ENCODE measurements at places on chromosomes 4 and X.

GRCh38 chr4:185502386-185502785 is 30.9 kb upstream of the CCDC110 start:
- no peak for DNase-seq

DNA sequence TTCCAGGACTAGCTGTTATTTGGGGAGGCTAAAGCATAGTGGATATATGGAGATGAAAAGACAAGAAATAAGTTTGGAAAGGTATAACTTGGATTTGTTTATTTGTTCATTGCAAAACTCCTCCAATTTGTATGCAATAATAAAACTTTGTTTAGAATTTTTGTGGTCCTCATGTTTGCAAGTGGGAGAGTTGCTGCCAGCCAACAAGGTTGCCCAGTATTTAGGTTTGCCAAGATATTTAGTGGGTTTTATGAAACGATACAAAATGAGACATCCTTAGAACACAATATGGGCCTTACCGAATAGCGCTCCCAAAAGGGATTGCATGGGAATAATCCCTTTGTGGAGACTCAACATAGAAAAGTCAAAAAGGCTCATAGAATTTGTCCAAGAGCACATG is 162.1 kb downstream of the INPP4B start:
- DNase-seq = no peak

GRCh38 chr4:3747581-3747904 is 18.6 kb upstream of the ADRA2C start:
- peak; percentile 32 for DNase-seq

DNA sequence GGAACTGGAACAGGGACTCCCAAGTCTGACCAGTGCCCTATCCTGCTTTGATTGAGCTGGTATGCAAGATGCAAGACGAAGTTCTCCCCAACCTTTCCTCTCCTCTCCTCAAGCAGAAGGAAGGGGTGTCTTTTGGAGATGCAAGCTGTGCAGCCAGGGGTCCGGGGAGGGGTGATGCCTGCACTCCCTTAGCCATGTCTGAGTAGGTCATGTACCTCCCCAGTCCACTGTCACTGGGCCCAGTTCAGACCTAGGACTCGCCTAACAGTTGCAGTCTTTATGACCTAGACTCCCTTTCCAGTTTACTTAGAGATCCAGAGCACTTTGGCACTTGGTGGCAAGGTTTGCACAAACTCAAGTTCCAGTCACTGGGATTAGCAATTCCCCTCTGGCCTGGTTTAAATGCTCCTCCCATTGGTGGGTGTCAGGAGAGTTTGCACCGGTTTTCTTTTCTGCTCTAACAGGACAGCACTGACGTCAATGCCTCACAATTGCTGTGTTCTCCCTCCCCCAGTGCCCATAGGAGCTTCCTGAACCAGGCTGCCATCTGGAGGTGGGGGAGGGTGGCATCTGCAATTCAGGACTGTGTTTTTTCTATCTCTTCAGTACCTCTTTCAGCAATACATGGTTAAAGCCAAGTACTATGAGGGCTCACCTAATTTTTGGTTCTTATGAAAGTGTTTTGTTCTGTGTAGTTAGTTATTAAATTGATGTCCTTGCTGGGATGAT is 782.2 kb downstream of the ARAP2 start:
- DNase-seq = no peak

DNA sequence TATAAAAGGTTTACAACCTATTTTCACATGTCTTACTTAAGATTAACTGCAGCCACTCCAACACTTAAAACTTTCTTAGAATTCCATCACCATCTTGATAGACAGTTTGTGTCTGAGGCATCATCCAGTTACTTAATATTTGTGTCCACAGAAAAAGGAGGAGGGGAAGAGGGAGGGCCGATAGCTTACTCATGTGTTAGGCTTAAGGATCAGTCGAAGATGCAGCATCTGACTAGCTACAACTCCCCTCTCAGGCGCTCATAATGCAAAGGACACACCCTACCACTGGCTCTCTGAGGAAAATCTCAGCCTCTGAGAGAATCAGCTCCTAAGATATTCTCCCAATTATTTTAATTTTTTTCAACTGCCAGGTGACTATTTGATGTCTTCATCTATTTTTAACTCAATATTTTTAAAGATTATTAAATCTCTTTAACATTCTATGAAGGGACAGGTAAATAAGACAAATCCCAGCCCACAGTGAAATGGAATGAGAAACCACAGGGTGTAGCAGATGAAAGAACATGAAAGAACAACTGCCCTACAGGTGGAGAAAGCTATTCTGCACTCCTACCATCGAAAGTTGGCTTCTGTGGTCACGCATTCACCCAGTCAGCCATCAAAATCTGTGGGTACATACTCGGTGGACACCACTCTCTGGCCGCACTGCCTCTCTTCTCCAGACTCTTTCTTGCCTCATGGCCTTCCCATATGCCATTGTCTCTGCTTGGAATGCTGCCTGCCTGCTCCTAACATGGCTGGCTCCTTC is 48.0 kb downstream of the ARAP2 start:
- no peak for DNase-seq

- peak; percentile 66 for DNase-seq
These were observed 167.5 kb downstream of the CDS1 start for GRCh38 chr4:84750260-84750959.

DNA sequence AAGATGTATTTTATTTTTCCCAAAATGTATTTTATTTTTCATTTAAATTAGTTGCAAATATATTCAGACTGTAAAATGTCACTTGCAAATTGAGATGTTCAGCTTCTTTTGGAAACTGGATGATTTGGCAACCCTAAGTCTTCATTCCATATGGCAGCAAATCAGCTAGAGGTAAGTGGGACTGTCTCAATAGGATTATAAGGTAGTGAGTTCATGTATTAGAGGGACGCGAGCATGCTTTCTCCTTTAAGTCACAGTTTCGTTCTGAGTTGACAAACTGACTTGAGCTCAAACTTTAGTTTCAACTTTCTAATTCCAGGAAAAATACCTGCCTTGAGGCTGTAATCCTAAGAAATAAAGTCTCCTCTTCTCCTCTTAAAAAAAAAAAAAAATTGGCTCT is 44.2 kb upstream of the TMEM131L start:
- no peak for DNase-seq

DNA sequence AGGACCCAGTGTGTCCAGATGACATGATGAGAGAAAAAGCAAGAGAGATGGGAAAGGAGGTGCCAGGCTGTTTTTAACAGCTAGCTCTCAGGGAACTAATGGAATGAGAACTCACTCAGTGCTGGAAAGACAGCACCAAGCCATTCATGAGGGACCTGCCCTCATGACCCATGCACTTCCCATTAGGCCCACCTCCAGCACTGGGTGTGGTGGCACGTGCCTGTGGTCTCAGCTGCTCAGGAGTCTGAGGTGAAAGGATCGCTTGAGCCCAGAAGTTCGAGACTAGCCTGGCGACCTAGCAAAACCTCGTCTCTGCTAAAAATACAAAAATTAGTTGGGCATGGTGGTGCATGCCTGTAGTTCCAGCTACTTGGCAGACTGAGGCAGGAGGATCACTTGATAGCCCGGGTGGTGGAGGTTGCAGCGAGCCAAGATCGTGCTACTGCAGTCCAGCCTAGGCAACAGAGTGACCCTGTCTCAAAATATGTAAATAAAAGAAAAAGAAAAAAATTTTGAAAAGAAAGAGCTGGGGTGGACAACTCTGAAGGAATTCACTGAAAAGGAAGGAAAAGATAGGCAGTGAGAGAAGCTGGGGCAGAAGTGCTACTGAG is 50.9 kb downstream of the FAM193A start:
- no peak for DNase-seq

- DNase-seq = no peak
These were observed 53.1 kb downstream of the NDST3 start for GRCh38 chr4:118087366-118087765.

DNA sequence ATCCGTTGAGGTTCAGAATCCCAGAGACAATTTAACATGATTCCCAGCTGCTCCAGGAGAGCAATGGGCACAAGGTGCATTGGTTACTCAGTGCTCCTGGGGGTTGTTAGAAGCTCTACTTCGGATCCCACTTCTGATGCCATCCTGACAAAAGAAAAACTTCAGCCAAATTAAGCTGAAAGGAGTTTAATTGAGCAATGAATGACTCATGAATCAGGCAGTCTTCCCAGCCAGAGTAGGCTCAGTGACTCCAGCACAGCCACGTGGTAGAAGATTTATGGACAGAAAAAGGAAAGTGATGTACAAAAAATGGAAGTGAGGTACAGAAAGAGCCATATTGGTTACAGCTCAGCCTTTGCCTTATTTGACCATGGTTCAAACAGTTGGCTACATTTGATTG is 95.7 kb downstream of the PWWP3B start:
- no peak for DNase-seq

- no peak for DNase-seq
These were observed 27.5 kb downstream of the NKX1-1 start for GRCh38 chr4:1378559-1379231.

GRCh38 chr4:141240671-141241070 is 20.0 kb downstream of the ZNF330 start:
- DNase-seq = no peak

DNA sequence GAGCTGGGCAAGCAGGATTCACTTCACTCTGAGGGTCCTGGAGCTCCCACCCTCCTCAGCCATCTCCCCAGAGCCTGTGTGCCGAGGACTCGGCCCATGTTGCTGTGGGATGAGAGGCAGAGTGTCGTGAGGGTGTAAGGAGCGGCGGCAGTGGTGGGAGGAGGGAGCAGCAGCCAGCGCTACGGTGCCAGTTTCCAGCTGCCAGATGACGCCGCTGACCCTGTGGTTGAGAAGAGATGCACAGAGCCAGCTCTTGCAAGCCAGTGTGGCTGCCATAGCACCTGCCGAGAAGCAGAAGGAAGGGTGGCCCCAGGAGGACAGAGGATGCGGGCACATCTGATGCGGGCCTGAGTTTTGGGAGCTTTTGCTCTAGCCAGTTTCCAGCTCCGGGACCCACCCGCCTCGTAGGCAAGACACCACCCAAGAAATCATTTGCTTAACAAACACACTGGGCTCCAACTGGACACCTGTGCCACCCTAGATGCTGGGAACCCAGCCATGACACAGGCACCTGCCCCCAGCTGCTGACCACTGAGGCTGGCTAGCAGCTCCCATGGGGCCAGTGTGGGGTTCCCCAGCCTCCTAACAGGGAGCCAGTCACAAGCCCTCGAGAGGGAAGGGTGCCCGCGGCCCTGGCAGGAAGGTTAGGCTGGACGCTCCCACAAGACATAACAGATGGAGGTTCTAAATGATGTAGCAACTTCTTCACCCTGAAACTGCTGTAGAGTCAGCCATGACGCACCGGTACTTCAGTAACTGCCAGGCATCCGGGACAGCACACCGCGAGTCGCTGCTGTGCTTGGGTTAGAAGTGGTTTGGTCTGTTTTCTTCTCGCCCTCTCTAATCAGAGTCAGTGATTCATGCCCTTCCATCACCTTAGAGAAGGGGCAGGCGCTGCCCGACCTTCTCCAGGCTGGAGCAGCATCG is 8.9 kb downstream of the MSANTD1 start:
- DNase-seq = peak; percentile 48

DNA sequence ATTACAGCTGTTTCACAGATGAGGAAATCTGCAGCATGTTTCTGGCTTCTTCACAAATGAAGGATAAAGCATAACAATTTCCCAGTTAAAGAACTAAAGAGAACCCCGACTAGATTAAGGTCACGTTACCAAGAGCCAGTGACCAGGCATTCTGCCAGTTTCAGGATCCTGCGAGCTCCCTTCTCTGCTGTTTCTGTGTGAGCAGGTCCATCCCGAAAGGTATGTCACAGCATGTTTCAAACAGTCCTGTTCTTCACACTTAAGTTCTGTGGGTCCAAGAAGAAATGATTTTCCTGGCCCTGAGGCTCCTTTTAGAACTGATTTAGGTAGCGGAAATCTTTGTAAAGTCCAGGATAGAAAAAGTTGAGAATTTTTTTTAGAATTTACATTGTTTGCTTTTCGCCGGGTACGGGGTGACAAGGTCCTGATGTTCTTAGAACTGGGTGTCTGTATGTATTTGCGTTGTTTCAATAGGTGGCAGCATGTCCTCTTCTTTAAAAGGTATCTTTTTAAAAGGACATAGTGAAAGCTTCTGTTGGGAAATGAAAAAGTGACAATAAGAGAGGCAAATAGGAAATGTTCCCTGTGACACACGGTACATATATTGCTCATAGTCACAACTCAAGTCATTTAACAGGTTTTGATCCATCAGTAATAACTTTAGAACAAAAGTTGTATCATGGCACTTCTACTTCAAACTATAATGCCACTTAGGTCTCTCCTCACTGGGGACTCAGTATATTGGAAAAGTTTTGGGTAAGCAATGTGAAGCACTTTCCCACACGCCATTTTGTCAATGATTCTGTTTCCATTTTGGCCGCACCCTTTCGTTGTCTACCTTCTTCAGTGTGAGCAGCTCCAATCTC is 18.4 kb downstream of the IL21 start:
- DNase-seq = peak; percentile 39

- DNase-seq = no peak
These were observed 31.6 kb downstream of the TIGD2 start for GRCh38 chr4:89142691-89143669.

GRCh38 chr4:92969650-92970379 is 666.0 kb downstream of the GRID2 start:
- DNase-seq = peak; percentile 68

GRCh38 chr4:185082561-185082960 is 60.5 kb upstream of the SLC25A4 start:
- no peak for DNase-seq

- DNase-seq = no peak
These were observed 714.4 kb downstream of the GLUD2 start for GRCh38 chrX:121761845-121762244.

DNA sequence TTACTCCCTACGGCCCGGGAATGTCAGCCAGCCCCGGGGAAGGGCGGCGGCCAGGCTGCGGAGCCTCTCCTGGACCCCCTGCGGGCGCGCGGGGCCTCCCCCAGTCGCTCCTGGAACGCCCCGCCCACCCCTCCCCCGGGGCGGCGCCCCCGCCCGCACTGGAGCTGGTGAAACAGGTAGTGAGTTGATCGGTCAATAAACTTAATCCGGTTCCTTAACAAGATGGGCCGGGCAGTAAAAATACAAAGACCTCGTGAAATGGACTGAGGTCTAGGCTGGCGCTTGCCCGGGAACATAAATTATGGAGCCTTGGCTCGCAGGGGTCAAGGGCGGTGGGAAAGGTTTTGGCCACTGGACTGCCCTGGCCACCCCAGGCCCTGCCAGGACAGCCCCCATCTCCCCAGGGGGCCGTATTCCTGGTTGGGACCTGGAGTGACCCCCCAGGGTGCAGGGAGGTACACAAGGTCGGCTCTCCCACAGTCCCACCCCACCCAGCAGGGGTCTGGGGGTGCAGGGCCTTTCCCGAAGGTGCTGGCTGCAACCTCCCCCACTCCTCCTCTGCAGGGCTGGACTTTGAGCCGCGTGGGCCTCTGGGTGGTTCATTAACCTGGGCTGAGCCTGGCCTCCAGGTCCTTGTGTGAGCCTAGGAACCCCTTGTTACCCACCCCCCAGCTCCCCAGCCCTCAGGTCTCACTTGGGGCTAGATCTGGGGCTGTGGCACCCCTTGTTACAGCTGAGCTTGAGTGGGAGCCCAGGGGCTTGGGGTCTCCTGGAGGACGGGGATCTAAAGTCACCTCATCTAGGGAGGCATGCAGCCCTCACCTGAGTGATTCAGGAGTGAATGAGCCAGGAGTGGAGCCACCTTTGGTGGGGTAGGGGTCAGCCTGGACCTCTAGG is 2.5 kb downstream of the FGFR3 start:
- DNase-seq = no peak

- no peak for DNase-seq
These were observed 139.6 kb downstream of the RELL1 start for GRCh38 chr4:37546586-37546985.
